Fibroblast of pulmonary artery (primary cell): ENCODE measurements at places on chromosomes 5 and 9.

GRCh38 chr5:125325488-125326149 lies 579.2 kb upstream of the ZNF608 start:
- no peak for DNase-seq

GRCh38 chr5:74433255-74433895 lies 207.2 kb downstream of the ENC1 start:
- DNase-seq, result peak; percentile 90

DNA sequence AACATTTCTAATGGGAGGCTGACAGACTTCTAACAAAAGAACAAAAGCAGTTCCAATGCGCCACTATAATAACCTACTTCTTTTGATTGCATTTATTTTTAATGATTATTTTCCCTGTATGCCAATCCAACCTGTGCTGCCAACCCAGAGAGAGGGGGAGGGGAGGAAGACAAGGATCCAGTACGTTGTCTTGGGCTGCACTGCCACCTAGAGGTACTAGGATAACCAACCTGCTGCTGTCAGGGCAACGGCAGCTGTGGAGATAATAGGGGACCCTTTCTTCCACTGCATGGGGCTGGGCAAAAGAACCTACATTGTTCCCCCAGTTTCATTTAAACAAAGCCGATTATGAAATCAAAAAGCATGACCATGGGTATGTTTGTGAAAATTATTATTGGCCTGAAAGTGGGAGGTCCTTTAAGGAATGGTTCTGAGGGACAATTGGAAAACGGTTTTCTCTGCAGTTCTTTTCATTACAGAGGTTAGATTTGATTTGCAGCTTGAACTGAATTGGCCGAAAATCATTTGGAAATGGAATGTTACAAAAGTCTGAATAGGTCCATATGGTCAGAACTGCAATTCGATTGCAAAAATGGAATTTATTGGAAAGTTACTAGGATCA lies 101.3 kb downstream of the RASEF start:
- DNase-seq, result peak; percentile 83

GRCh38 chr9:90836411-90837080 lies 34.9 kb downstream of the SYK start:
- DNase-seq, result no peak

GRCh38 chr5:179153921-179154345 lies 93.8 kb downstream of the ZNF354C start:
- DNase-seq, result no peak

DNA sequence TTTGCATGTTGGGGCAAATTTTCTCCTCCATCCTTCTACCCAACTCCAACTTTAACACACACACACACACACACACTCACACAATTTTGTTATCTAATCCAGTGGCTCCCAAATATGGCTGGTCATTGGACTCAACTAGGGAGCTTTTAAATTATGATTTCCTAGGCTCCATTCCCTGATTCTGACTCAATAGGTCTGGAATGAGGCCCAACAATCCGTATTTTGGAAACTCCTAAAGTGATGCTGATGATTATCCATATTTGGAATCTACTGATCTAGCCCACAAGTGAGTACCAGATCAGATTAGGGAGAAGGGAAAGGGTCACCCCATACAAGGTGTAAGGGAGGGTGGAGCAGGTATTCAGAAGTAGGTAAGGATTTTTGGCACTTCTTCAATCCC lies 309.7 kb downstream of the TLE1 start:
- no peak for DNase-seq

DNA sequence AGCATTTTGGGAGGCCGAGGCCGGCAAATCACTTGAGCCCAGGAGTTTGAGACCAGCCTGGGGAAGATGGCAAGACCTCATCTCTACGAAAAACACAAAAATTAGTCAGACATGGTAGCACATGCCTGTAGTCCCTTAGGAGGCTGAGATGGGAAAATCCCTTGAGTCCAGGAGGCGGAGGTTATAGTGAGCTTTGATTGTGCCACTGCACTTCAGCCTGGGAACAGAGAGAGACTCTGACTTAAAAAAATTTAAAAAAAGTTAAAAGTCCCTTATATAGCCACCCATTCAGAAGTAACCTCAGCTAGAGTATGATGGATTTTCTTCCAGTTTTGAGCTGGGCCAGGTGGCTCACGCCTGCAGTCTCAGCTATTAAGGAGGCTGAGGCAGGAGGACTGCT lies 72.4 kb downstream of the UGCG start:
- DNase-seq, result peak; percentile 92

GRCh38 chr5:1564182-1564748 lies 40.5 kb upstream of the LPCAT1 start:
- peak; percentile 51 for DNase-seq

DNA sequence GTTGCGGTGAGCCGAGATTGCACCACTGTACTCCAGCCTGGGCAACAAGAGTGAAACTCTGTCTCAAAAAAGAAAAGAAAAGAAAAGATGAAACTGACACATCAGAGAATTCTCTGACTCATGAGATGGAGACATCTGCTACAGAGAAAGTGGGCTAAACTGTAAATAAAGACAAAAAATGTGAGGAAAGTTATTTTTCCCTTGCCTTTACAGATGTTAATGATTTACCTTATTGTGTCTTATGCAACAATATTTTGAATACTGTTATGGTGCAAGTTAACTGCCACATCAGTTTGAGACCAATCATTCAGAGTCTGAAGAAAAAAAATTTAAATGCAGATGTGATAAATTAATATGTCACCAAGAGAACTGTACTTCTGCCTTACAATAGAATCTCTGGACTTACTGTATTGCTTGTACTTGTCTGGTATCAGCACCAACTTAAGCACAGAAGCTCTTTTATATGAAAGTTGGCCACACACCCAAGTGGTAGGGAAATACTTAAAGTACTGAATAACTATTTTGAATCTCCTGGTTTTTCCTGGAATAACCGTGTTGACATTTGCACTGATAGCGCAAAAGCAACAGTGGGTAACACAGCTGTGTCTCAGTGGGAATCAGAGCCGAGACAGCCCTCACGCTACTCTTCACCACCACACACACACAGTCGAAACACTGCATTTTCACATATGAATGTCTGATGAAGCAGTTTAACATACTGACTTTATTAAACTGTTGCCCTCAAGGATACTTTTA lies 169.9 kb downstream of the FANCC start:
- DNase-seq, result no peak

DNA sequence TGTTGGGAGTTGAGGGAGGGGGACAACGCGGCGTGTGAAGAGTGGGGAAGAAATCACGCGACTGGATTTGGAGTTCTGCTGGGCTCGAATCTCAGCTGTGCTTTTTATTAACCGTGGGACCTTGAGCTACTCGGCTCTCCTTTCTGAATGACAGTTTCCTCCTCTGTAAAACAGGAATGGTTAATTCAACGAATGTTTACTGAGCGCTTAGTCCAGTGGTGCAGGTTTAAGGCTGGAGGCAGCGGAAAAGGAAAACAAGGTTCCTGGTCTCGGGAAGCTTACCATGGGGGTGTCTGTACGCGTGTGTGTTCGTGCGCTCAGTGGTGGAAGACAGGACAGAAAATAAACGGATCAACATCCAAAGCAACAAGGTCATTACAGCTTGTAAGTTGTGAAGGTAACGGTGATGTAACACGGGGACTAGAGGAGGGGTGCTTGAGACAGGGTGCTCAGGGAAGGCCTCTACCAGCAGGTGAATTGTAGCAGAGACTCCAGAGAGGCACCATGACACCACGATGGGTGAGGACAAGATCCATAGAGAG lies 277 bp downstream of the EIF4E1B start:
- no peak for DNase-seq

DNA sequence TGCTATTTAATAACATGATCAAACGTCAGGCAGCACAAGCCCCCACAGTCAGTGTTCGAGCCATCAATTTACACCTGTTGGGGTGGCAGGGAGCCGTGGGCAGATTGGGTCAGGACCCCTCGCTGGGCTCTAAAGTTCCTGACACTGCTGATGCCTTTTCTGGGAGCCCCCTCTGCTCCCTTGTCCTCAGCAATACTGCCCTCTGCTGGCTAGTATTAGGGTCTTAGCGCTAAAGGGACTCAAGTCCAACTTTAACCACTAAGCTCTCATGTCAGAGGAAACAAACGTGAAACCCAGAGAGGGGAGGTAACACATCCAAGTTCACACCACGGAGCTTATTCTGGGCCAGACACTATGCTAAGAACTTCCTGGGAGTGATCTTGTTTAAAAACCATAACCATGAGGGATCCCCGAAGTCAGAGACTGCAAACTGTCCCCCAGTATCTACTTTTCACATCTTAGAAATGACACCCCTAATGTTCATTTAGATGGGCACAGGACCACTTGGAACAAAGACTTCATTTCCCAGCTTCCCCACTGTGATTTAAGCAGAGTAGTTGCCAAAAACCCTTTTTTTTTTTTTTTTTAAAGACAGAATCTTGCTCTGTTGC lies 20.4 kb downstream of the ANKS6 start:
- DNase-seq, result peak; percentile 83

GRCh38 chr9:112831281-112831851 lies 59.3 kb downstream of the SLC46A2 start:
- DNase-seq, result peak; percentile 35

GRCh38 chr9:97675655-97676054 lies 21.5 kb downstream of the XPA start:
- DNase-seq, result no peak

DNA sequence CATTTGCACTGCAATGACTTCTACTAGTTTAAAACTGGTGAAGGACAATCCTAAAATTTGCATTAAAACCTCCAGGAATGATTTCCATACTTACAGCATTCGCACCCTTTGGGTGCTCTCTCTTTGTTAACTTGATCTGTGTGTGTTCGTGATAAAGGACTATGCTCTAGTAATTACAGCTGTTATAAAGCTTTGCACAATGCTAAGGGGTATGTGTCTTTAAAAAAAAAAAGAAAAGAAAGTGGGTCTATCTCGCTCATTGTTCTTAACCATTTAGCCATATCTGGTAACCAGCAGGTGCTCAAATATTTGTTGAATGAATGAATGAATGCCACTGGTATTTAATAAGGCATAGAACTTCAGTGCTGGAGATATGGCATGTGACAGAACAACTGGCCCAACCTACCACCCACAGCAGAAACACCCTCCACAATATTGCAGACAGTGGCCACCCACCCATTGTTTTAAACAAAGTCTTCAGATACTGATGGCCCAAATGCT lies 8.7 kb downstream of the TRIM36 start:
- DNase-seq, result no peak

DNA sequence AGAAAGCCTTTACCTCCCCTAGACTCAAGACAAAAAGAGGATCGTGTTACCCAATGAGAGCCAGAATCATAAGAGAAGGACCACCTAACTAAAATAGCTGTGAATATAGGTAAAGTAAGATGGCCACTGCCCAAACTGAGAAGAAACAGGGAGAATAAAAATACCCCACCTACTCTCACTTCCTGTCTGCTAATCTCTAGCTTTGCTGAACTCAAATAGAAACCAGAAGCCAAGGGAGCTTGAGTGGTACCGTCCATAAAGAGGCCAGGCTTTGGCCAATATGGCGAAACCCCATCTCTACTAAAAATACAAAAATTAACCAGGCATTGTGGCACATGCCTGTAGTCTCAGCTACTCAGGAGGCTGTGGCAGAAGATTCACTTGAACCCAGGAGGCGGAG lies 123.0 kb upstream of the FST start:
- DNase-seq, result no peak

GRCh38 chr5:10858307-10858706 lies 97.3 kb upstream of the DAP start:
- no peak for DNase-seq

- DNase-seq, result no peak
Observed at GRCh38 chr5:82601077-82601476, 322.9 kb upstream of the RPS23 start.

DNA sequence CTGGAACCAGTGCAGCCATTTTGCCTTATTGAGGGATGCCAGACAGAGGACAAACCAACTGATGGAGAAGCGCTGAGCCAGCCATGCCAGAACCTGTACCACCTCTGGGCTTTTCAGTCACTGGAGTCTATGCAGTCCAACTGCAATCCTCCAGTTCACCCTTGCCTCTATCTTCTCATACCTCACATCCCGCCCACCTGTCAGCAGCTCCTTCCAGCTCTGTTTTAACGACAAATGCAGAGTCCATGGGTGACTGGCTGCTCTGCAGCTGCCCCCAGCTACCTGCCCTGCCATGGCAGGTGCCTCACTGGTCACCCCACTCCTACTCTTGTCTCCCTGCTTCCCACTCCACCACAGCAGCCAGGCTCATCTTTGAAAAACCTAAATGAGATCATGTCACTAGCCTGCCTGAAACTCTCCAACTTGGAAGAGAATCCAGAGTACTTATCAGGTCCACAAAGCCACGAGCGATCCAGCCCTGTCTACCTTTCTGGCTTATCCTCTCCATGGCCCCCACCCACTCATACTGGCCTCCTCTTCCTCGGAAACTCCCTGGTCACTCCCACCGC lies 14.0 kb upstream of the ACSL6 start:
- DNase-seq, result no peak

DNA sequence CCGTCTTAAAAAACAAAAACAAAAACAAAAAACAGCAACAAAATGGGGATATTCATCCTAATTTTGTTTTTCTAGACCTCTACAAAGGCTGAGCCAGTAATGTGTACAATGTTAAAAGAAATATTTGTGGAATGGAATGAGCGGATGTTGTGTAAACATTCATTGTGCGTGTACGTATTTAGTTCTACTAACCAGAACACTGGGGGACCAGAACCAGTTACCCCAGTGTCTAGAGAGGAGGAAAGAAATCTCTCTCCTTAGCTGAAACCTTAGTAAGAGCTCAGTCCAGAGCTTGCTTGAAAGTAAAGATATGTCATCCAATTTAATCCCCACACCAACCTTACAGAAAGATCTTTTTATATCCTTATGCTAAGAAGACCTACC lies 106.7 kb upstream of the CPEB4 start:
- peak; percentile 69 for DNase-seq

GRCh38 chr5:43033841-43034590 lies 6.1 kb downstream of the ANXA2R start:
- peak; percentile 35 for DNase-seq

DNA sequence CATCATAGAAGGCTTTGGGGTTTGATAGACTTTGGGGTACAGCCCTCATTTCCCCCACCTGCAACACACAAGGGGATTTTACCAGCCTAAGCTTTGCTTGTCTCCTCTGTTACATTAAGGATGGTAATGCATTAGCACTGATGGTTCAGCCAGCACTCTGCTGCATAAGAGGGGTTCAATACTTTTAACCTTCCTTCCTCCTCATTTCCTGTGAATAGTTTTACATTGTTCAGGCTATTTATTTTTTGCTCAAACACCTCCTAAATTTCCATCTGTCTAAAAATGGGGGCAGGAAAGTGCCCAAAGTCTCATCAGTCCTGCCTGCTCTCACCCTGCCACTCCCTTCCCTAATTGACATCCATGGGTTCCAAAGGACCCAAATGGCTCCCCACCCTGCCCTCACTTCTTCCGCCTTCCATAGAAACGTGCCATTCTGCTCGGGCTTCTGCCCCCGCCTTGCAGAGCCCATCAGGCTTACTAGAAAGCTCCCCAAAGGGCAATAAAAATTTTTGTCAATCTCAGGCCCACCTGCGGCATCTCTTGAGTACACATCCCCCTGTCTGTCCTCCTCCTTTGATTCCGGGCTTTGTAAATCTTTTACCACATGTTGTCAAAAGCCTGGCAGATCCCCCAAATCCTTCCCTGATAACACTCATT lies 239.5 kb upstream of the SLC24A2 start:
- DNase-seq, result no peak
